Activated T-helper 1 cell treated with anti-CD3 and anti-CD28 coated beads, Interleukin-2, amount 50 U/mL, for 16 hours (primary cell): ENCODE measurements at places on chromosomes 11 and 22.

GRCh38 chr22:44360668-44361381 is 48.1 kb upstream of the SHISAL1 start:
- DNase-seq, result no peak

- DNase-seq, result peak; percentile 93
Measured at GRCh38 chr11:777288-778255, at the start of gene GATD1. GATD1 (minus strand) TSS chr11:777487; CDS start chr11:777462, 25 bp downstream.

GRCh38 chr11:59706518-59707285 is 6.9 kb downstream of the OR10V1 start:
- DNase-seq, result no peak

DNA sequence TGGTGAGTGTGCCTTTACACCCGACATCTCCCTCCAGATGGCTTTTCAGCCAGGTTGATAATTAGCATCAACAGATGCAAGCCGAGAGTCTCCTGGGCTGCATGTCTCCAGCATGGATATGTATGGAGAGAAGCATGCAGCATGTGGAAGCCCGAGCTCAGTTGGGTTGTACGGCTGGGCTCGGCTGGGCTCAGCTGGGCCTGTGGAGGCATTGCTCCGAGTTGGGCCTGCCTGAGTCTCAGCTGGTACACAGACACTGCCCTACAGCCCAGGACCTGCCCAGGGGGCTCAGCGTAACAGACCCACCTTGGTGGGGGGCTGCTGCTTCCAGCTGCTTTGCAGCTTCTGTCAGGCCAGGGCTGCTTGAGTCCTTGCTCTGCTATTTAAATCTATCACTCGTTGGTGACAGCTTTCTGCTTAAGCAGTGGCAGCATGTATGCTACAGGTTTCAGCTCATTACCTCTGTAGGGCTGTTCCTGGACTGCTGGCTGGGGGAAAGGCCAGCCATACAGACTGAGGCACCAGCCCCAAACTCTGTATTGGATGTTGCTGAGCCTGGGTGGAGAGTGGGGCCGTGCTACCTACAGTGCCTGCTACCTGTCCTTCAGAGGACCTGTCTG is 115.5 kb downstream of the TEAD1 start:
- no peak for DNase-seq

DNA sequence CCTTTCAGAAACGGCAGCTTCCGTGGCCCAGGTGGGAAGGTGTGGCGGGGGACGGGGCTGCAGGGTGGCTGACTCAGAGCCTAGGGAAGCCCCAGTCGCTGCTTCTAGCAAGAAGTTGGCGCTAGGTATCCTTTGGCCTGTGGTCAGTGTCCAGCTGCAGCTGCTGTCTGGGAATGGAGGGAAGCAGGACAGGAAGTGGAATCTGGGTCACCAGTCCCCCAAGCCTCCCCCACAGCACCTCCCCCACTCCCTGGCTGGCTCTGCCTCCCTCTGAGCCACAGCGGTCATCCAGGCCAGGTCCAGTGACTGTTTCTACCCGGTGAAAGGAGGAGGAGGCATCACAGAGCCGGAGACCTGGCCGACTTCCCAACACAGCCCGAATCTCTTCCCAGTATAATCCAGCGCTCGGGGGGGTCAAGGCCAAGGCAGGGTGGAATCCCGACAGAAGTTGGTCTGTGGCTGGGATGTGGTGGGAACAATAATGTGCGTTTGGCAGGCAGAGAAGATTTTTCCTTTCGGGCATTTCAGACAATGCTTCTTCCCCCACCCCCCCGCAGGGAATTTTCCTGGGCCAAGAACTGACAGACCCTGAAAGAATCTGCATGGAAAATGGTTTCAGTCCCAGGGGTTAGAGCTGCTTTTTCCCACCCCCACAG is 45.1 kb downstream of the C11orf96 start:
- DNase-seq, result no peak

DNA sequence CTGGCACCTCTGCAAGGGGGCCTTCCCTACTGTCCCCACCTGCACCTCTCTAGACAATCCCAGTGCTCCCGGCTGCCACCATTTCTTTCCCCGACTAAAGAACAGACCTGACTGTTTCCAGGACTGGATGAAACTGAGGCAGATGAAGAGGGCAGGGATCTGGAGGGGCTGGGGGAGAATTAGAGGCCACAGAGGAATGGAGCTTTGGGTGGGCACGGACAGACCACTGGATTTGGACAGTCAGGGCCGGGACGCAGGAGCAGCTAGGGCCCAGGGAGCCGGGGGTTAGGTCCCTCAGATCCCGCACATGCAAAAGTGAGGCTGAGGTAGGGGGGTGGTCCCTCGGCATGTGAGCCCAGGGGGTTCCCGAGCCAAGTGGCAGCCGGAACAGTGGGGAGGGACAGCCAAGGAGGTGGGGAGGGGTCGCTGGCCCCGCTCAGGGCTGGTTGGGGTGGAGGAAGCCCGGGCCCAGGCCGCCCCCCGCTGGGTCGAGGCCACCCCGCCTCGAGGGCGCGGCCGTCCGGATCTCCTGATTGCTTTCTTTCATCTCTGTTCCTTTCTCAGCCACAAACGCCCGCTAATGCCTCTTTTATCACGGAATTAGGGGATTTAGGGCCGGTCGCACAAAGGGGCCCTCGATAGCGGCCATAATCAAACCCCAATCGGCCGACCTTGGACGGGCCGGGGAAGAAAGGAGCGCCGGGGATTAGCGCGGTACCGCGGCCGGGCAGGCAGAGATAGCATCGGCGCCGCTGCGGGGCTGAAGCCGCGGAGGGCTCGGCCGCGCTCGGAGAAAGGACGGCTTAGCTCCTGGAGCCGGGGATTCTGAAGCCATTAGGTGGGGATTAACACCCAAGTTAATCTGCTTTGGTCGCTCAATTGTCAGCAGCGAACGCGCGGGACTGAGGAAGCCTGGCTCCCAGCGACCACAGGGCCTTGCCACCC is 9.3 kb downstream of the SLC25A1 start:
- no peak for DNase-seq
